ENCODE measurements at places on chromosomes 1 and 21.

DNA sequence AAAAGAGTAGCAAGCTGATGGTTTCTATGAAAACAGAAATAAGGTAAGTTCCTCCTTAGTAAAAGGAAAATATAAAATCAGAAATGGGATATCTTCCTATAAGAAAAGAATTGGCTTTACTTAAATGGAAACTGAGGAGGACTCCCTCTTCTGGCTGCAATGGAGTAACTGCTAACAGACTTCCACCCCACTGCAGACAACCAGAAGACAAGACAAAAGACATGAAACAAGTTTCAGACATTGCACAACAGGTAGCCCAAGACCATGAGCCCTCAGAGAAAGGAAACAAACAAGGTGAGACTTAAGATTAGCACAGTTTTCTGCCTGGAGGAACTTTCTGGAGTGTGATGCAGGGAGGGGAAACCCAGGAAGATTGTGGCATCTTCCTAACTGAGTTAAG, 17.0 kb upstream of the OLFML2B start:
- no peak for DNase-seq

DNA sequence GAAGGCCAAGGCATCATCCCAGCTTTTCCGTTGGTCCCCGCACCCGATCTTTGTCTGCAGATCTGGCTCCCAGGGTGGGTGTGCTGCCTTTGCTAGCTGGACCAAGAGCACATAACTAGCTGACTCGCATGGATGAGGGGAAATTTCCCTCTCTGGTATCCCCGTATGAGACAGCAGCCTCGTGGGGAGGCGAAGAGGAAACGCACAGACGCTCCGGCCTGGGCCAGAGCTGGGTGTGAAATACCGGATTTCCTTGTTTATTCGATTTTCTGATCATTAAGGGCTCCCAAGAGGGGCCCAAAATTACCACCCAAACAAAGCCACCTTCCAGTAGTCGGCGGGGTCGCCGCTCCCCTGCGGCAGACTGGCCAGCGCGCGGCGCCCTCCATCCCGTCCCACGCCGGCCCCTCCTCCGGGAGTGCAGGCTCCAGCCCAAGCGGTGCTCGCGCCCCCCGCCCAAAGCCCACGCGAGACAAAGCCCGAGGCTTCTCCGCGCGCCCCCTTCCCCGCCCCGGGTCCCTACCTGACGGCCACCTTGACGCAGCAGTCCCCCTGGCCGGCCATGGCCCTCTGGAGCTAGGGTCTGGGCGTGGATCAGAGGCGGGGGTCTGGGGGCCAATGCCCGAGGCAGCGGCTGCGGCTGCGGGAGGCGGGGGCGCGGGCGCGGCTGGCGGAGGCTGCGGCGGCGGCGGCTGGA, 546 bp downstream of the KIF21B start:
- peak; percentile 31 for DNase-seq

- DNase-seq = peak; percentile 33
Observed at GRCh38 chr1:202237052-202237451, 43.5 kb downstream of the LGR6 start.

DNA sequence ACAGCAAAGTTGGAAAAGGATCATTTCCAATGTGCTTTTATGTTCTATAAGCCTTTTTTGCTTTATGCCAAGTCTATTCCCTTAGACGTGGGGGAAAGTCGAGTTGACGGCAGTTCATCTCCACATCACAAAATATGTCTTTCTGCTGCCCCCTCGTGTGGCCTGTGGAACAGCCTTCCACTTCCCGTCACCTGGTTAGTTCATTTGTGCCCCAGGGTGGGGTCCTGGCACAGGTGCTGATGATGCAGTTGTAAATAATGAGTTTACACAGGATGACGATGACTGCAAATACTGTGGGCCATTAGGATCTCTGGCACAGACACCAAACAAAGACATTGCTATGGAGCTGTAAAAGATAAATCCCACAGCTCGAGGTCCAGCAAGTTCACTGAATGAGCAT, 10.0 kb upstream of the OTUD3 start:
- no peak for DNase-seq

DNA sequence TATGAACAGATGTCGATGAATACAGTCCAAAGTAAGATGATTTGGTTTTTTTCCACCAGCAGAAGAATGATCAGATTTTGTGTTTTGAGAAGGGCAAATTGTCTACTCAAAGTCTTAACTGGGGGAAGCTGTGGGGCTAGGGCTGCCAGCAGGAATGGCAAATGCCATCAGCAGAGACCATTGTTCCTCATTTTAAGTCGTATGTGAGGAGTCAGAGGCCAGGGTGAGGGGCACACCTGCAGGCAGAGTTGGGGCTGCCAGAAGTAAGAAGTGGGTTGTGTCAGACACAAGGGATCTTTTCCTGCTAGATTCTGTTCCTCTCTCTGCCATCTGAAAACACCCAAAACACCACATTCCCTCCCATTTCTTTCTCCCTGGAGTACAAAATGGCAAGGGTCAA, 8.7 kb downstream of the PARK7 start:
- DNase-seq = no peak

Measured in progenitor cell of endocrine pancreas (in vitro differentiated cells).